ENCODE measurements at places on chromosomes 7 and 10.

- DNase-seq = no peak
Observed at GRCh38 chr10:69480068-69480412, 28.8 kb downstream of the TSPAN15 start.

- no peak for DNase-seq
Observed at GRCh38 chr10:72802332-72802731, 91.2 kb upstream of the OIT3 start.

- DNase-seq = no peak
Observed at GRCh38 chr7:34720289-34720688, 62.3 kb downstream of the NPSR1 start.

GRCh38 chr7:36775676-36776075 lies 51.4 kb upstream of the AOAH start:
- no peak for DNase-seq

GRCh38 chr10:69222157-69223027 lies 2.3 kb downstream of the HKDC1 start:
- DNase-seq = no peak

DNA sequence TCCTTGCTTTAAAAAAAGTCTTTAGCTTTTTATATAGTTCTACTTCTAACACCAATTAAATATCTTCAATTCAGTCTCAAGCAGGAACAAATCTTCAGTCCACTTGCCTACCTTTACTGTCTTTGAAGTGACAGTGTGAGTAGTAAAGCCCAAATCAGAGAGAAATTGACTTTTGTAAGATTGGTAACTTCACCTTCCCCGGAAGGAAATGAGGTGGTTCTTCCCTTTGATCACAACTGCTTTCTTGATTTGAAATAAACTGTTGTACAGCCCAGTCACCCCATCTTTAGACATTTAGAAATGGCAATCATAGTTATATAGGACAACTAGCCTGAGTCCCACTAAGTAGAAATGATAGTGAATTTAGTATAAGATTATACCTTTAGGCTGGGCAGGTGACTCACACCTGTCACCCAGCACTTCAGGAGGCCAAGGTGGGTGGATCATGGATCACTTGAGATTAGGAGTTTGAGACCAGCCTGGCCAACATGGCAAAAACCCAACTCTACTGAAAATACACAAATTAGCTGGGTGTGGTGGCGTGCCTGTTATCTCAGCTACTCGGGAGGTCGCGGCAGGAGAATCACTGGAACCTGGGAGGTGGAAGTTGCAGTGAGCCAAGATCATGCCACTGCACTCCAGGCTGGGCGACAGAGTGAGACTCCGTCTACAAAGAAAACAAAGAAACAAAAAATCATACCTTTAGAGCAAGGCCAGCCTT lies 4.7 kb downstream of the FAS start:
- no peak for DNase-seq

DNA sequence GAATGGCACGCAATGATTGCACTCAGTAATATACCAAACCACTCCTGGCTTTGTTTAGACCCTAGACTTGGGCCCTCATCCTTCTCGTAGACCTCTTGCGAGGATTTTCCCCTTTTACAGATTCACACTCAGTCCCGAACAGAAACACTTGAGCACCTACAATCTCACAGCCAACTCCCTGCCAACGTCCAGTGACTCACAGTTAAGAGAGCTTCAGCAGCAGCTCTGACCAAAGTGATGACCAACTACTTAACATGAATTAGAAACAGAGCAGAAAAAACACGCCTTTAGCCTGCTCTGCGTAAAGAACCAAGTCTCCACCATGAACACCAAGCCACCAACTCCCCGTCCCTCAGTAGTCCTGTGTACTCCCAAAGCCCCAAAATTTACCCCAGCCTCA lies 2.2 kb downstream of the DNAJC30 start:
- no peak for DNase-seq

- no peak for DNase-seq
Observed at GRCh38 chr10:9274206-9274755, 1219.8 kb downstream of the GATA3 start.

DNA sequence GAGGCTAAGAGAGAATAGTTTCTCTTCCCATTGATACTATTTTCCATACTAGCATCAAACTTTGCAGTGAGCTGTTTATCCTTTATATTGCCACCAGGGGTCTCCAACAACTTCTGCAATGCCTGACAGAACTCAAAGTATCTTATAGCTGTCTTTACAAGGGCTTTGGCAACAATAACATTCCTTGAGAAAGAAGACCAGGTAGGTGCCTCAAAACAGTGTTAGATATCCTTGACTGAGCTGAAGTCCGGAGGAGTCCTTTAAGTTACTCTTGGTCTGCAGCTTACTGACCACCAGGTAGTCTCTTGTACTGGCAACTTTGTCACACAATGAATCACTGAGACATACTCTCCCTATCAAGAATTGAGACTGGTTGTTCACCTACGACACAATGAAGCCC lies 30.0 kb upstream of the TES start:
- DNase-seq = no peak

DNA sequence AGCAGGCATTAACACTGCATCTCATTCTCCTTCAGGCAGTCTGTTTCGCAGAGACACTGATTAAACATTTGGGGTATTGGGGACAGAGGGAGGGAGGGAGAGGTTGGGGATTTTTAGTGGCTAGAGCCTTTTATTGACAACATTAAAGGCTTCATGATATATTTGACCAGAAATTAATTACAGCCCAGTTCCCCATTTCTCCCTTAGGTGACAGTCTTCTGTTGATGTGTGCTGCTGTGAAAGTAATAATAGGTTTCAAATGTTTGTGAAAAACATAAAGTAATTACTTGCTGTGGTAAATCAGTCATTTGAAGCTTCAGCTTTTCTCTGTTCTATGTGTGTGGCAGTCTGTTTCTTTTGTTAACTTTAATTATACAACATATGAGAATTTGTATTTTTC lies 105.3 kb upstream of the LRGUK start:
- no peak for DNase-seq

DNA sequence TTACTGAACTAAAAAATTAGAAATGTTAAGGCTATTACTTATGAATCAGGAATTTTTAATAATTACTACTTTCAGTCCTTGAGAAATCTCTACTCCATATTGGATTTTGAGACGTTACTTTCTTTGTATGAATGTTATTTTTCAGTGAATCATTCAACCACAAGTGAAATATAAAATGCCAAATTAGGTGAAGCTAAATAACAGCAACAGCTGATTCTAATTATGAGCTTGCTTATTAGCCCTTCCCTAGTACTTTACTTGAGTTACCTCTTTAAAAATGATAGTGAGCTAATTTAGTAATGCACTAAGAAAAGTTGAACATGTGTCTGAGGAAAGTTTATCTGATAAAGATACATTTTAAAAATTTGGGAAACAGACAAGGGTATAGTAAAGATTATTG lies 51.4 kb downstream of the PCGF5 start:
- no peak for DNase-seq

GRCh38 chr7:139396323-139396951 lies 36.7 kb downstream of the LUC7L2 start:
- no peak for DNase-seq

DNA sequence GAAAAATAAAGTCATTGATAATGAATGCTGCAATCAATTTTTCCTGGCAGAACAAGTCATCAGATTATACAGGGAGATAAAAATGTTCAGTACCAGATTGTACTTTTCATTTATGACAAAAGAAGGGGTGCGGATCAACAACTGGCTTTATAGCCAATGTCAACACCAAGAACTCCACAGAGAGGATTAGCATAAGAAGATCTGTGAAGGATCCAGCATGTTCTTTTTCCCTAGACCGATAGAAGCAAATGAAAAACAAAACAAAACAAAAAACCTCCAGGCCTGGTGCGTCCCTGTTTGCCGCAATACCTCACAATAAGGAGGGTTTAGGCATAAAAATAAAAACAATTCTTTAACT lies 34.7 kb upstream of the PRKAR2B start:
- no peak for DNase-seq

DNA sequence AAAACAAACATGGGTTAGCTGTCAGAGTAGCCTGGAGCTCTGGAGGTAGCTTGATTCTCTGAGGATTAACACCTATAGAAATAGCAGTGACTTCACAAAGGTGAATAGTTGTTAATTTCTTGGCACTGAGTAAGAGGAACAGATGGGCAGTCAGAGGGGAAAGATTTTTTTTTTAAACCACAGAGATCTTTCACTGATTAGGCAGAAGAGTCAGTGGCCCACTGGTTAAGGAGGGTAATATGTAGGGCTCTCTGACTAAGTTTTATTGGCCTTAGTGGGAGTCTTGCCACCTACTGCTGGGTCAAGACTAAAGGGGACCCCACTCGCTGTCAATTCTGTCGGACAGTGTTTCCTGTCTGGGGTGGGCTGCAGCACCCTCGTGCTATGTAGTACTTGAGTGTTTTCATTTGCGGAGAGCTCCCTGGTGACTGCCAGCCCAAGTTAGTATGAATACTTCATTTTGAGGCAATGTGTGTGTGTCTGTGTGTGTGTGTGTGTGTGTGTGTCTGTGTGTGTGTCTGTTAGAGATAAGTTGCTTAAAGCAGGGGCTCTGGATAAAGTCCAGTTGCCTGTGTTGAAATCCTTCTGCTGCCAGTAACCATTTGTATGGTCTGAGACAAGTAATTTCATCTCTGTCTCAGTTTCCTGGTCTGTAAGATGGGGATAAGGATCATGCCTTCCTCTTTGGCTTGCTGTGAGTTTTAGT lies 145.2 kb downstream of the ARID5B start:
- no peak for DNase-seq

DNA sequence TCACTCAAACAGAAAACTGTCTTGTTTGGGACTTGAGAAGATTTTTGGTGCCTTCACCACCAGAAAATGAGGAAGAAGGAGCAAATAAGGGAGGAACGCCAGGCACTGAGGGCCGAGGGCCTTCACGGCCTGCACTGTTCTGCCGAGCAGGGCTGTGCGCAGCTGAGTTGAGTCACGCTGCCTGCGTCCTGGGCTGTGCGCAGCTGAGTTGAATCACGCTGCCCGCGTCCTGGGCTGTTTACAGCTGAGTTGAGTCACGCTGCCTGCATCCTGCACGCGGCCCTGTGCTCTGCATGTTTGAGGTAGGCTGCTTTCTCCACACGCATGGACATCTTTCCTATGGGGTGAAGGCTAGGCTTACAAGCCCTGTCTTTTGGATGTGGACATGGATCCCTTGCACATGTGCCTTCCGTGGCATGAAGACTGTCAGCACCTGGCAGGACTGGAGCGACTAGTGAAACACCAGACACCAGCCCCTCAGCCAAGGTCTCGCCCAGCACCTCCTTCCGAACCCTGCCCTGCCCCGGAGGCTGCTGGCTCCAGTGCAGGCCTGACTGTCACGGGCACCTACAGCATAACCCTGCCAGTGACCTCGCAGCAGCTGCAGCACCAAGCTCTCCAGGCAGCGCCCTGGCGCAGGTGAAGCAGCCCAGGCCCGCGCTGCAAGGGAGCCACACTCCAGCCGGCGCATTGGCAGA lies 96.7 kb downstream of the HTR5A start:
- DNase-seq = no peak

DNA sequence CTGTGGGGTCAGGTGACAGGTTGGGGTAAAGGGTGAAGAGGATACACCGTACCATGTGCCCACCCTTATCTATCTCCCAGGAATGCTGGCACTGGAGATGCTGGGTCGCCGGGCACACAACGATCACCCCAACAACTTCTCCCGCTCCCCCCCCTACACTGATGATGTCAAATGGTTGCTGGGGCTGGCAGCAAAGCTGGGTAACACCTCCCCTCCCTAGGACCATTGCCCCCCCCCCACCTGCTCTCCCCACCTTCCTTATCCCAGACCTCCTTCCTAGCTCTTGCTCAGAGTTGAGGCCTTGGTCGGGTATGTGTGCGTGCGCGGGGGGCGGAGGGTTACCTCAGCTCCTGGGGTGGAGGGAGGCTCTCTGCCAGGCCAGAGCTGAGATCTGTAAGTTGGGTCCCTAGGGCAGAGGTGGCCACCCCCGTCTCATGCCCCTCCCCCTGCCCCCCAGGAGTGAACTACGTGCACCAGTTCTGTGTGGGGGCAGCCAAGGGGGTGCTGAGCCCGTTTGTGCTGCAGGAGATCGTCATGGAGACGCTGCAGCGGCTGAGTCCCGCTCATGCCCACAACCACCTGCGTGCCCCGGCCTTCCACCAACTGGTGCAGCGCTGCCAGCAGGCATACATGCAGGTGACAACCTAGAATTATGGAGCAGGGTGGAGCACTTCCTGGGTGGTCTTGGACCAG lies 10.7 kb downstream of the NDST2 start:
- no peak for DNase-seq

- DNase-seq = no peak
Observed at GRCh38 chr7:53326634-53327033, 291.2 kb downstream of the POM121L12 start.

- DNase-seq = no peak
Observed at GRCh38 chr7:21358648-21359047, 69.2 kb upstream of the SP4 start.

GRCh38 chr10:308572-309085 lies 173.4 kb downstream of the ZMYND11 start:
- no peak for DNase-seq

All from right atrium auricular region (tissue), 2 donors.